Activated CD4-positive, alpha-beta T cell treated with anti-CD3 and anti-CD28 coated beads, Interleukin-2, amount 10 ng/mL, durations not matched to agents 24 days and 14 days (primary cell): ENCODE measurements at places on chromosomes 1 and 21.
A peak's percentile ranks its signal among the peaks of the same experiment; 100 is the strongest.

GRCh38 chr1:202063093-202063492 lies 52.7 kb downstream of the ELF3 start:
- no peak for DNase-seq

GRCh38 chr1:178509414-178510007 lies 3.4 kb upstream of the TEX35 start:
- no peak for DNase-seq

DNA sequence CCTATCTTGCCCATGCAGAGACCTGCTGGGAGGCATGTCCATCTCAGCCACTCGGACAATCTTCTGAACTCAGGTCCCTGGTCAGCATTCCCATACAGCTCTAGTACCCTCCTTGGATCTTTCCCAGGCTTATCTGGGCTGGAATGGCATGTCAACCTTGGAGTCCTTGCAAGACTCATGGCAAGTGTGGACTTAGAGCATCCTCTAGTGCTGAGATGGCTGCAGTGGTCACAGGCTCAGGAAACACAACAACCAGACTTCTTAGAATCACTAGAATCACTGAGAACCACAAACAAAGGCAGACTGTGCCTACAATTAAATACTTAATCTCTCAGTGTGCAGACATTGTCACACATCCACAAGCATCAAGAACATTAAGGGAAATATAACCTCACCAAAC lies 73.1 kb upstream of the TSHB start:
- no peak for DNase-seq

DNA sequence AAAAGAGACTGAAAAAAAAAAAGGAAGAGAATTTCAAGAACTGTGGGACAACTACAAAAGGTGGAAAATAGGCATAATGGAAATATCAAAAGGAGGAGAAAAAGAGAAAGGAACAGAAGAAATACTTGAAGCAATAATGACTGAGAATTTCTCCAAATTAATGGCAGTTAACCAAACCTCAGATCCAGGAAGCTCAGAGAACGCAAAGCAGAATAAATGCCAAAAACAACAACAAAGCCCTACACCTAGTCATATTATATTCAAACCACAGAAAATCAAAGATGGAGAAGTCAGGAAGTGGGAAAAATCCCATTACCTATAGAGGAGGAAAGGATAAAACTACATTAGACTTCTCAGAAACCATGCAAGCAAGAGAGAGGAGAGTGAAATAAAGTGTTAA lies 20.7 kb upstream of the AHCYL1 start:
- no peak for DNase-seq

DNA sequence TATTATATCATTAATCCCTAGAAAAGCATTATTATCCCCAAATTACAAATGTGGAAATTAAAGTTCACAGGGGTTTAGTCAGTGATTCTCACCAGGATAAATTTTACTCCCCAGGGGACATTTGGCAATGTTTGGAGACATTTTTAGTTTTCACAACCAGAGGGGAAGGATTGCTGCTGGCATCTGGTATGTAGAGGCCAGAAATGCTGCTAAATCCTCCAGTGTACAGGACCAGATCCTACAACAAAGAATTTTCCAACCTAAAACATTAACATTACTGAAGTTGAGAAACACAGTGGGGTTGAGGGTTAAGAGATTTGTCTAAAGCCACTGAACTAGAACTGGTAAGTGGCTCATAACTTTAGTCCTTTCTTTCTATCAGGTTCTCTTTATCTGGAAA lies 162.0 kb upstream of the SYT6 start:
- DNase-seq = no peak

- peak; percentile 94 for DNase-seq
Observed at GRCh38 chr1:46527474-46528296, 23.8 kb downstream of the KNCN start.

GRCh38 chr21:37437376-37438080 lies 71.0 kb downstream of the DYRK1A start:
- DNase-seq = no peak

- no peak for DNase-seq
Observed at GRCh38 chr1:178593515-178593914, 80.6 kb downstream of the TEX35 start.

DNA sequence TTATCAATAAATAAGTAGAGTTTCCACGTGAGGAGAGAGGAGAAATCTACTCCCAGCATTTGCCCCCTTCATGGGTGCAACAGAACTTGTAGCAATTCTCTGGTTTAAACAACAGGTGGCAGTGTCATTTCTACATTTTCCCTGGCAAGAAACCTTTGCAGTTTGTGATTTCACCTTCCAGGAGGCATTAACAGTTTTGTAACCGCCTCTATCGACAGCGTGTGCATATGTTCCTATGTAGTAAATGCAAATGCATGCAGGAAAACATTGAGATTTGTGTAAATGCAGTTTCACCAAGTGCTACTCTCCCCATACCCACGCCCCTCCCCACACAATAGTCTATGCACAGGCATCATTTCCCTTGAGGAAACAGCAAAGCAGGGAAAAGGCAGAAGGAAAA lies 494.7 kb downstream of the SMYD3 start:
- DNase-seq = peak; percentile 58

DNA sequence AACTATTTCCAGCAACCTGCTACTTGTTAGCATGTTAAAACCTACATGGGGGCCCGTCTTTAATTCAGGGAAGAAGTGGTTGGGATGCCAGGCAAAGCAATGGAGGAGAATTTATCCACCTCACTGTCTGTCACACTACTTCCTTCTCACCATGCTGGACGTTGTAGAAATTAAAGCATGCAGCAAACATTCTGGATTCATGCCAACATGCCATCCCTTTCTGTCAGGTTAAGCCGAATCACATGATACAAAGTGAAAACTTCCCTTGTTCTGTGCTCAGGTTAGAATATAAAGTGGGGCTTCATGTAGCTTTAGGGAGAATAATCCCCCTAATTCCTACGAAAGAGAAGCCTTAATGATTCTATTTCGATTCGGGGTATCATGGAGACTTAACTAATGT lies 95.5 kb downstream of the ERG start:
- DNase-seq = no peak

DNA sequence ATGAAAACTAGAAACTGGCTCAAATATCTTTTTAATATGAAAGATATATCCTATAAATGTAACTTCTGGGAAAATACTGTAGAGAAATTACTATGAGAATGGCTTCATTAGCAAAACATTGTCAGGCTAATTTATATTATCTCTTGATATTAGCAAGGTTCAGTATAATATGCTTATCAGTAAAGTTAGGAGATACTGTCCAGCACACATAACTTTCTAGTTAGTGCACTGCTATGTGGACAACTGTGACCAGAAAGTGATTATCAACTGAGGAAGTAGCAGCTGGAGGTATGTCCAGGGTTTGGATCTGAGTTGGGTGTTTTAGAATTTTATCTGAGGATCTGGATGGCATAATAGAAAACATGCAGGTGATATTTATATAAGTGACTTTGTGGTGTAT lies 7.5 kb downstream of the LRRC8C start:
- no peak for DNase-seq

- no peak for DNase-seq
Observed at GRCh38 chr1:80403471-80403893, 1397.0 kb upstream of the ADGRL4 start.

GRCh38 chr1:90305577-90305976 lies 310.7 kb downstream of the ZNF326 start:
- no peak for DNase-seq

DNA sequence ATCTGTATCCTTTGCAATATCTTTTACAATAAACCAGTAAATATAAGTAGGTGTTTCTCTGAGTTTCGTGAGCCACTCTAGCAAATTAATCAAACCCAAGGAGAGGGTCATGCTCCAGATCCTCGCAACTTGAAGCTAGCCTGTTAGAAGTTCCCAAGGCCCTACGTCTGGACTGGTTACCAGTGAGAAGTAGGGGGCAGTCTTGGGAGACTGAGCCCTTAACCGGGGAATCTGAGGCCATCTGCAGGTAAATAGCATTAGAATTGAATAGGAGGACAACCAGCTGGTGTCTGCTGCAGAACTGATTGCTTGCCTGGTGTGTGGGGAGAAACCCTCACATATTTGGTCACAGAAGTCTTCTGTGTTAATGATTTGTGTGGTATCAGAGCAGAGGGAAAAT lies 190.5 kb downstream of the RYR2 start:
- DNase-seq = no peak

- DNase-seq = peak; percentile 96
Observed at GRCh38 chr1:226702957-226703831, 35.9 kb downstream of the ITPKB start.

DNA sequence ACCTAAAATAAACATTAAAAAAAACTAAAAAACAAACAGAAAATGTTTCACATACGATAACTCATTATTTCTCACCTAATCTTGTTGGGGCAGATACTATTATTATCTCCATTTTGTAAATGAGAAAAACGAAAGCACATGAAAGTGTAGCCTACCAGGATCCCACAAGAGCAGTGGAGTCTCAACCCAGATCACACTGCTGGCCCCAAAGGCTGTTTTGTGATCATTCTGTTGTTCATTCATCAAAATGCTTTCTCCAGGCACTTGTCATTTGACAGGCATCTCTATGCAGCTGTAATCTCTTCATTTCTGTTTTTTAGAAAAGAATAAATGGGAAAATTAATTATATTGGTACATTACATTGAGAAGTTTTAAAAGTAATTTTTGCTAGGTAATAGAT lies 67.5 kb downstream of the AK5 start:
- DNase-seq = no peak

GRCh38 chr1:12722626-12723025 lies 6.7 kb downstream of the AADACL3 start:
- DNase-seq = no peak

DNA sequence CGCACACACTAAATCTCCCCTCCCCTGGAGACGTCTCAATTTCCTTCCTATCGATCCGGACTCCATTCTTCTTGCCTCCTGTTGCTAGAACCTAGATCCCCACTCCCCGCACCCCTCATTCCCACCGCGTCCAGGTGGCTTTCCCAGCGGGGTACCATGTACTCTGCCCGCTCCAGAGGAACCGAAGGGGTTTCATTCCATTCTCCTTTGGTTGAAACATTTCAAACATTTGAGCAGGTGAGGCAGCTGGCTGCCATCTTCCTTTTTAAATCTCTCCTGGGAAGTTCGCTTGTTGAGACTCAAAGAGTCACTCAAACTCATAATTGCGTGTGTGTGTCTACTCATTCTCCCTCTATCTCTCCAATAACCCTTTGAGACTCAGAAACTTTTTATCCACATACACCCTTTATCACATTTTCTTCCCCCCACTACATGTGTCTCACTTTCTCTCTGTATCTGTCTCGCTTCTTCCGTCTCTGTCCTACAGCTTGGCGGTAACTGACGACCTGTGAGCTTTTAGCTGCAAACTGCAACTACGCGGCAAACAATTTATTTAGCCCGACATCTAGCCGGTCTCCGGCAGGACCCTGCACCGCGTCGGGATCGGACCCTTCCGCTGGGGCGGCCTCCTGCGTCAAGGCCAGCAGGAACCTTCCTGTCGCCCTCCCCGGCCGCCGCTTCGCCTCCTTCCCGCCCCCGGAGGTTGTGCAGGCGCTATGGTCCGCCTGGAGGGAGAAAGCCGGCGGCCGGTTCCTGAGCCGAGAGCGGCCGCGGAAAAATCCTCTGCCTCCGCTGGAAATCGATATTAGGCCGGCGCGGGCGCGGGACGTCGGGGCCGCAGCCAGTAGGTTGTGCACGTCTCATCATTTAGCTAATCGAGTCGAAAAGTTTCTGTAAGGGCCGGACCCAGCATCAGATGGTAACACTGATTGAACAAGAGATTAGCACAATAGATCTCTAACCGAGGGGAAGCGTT lies 3.0 kb upstream of the FOXD3 start:
- peak; percentile 61 for DNase-seq

GRCh38 chr21:14585122-14585521 lies 39.0 kb upstream of the SAMSN1 start:
- DNase-seq = peak; percentile 16

DNA sequence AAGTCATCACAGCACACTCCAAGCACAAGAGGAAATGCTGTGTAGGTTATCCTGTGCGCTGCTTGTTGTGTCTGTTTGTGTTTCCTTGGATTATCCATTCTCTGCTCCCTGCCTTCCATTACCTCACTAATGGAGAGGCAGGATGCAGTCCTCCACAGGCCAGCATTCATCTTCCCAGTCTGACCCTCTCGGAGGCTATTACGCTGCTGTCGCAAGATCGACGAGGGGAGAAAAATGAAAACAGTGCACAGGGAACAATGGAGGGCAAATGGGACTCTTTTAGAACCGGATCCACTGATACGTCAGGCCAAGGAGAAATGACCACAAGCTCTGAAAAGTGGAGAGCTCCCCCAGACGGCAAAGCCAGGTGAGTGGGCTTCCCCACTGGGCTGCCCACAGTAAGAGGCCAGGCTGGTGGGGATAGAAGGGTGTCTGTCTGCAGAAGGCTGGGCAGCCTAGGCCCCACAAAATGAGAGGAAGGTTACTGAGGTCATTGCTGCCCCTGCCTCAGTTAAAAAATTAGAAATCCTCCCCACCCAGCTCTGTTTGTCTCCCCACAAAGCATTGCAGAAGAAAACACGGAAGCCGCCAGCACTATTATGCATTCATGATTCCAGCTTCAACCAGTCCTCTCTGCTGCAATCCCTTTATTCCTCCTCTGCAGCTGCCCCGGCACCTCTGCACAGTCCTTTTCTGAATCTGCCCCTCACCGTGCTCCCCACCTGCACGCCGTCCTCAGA lies 21.7 kb downstream of the LRRN2 start:
- no peak for DNase-seq

DNA sequence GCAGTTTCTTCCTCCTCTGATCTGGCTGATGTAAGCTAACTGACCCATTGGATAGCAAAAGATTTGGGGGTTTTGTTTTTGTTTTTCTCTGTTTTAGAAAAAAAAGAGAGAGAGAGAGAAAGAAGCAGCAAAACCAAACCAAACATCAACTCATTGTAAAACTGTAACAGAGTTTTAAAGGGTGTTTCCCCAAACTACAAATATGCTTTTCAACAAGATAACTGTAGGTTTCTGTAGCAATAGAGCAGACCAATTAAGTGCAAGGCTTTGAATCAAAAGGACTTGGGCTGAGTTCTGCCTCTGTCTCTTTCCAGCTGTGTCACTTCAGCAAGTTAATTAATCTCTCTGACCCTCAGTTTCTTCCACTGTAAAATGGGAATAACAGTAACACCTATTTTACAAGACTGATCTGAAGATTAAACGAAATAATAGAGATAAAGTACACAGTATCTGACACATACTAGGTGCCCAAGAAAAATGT lies 44.5 kb downstream of the RRAGC start:
- no peak for DNase-seq

DNA sequence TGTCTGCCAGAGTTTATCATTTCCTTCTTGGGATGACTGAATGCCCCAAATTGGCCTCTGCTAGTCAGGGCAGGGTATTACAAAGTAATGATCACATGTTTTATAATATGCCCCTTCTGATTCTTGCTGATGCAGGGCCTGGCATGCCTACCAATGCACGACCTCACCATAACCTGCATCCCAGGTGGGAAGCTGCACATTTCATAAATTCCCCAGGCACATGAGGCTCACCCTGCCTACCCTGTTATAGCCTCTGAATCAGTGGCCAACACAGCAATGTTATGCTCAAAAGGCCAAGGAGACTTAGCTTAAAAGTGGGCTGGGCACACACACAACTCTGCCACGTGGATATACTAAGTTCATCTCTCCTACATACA lies 28.0 kb upstream of the XPR1 start:
- DNase-seq = no peak
